Activated CD8-positive, alpha-beta memory T cell treated with anti-CD3 and anti-CD28 coated beads for 4 hours (primary cell): ENCODE measurements at places on chromosomes 2 and 18.

DNA sequence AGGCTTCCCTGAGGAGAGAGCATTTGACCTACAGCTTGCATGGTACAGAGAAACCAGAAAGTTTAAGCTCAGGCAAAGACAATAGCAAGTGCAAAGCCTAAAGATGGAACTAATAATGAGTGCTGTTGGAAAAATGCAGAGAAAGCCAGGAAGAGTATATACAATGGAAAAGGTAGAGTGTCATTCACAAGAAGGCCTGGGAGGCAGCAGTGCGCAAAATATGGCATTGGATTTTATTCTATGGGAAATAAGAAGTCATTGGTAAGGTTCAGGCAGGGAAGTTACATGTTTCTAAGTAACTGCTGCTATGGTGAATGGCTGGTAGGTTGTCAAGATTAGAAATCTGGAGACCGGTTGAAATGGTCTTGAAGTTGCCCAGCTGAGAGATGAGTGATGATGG lies 2167.3 kb upstream of the CELF4 start:
- no peak for DNase-seq

GRCh38 chr2:42054714-42055430 lies 7.1 kb downstream of the PKDCC start:
- no peak for DNase-seq

DNA sequence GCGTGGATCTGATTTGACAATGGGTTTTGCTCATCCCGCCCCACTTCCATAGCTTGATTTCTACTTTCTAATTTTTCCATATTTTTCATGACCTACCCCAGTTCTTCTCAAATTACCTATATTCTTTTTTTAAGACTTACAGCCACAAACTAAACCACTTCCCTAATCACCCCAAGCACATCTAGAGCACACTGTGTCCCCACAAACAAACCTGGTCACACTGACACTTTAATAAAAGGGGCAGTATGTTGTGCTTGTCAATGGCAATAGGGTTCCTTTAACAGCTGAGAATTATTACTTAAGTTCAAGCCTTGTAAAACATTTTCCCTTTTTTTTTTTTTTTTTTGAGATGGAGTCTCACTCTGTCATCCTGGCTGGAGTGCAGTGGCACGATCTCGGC lies 47.1 kb downstream of the MREG start:
- no peak for DNase-seq

DNA sequence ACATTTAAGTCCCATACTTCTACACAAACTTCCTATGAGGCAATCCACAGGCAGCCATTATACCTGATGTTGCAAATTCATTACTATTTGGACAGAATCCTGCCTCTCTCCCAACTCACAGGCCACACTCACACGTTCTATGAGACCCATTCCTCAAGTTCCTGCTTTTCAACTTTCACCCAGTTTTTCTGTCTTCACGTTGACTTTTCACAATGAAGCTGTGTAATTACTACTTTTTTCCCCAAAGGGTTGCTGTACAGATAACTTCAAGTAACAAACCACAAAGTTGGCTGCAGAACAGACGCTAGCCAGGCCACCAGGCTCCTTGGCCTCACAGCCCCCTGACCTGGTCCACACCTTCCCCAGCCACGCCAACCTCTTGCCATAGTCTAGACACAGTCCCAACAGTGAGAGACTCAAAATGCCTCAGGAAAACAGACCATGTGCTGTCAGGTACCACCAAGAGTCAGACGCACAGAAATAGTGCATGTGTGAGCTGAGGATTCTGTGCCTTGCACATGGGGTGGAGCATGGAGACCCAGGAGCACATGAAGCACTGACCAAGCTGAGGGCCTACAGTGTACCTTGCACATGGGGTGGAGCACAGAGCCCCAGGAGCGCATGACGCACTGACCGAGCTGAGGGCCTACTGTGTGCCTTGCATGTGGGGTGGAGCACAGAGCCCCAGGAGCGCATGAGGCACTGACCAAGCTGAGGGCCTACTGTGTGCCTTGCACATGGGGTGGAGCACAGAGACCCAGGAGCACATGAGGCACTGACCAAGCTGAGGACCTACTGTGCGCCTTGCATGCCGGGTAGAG lies 61.0 kb downstream of the EIPR1 start:
- DNase-seq = no peak

- no peak for DNase-seq
These were observed 197.9 kb upstream of the HDAC4 start for GRCh38 chr2:239598732-239599090.

GRCh38 chr2:216142540-216142939 lies 33.4 kb downstream of the XRCC5 start:
- DNase-seq = no peak

GRCh38 chr2:147456779-147457178 lies 388.1 kb upstream of the ACVR2A start:
- no peak for DNase-seq

- no peak for DNase-seq
These were observed 7.4 kb downstream of the AGXT start for GRCh38 chr2:240876035-240876474.

GRCh38 chr18:59848002-59848401 lies 51.8 kb upstream of the PMAIP1 start:
- DNase-seq = no peak

GRCh38 chr2:60104514-60105505 lies 448.6 kb downstream of the BCL11A start:
- no peak for DNase-seq

DNA sequence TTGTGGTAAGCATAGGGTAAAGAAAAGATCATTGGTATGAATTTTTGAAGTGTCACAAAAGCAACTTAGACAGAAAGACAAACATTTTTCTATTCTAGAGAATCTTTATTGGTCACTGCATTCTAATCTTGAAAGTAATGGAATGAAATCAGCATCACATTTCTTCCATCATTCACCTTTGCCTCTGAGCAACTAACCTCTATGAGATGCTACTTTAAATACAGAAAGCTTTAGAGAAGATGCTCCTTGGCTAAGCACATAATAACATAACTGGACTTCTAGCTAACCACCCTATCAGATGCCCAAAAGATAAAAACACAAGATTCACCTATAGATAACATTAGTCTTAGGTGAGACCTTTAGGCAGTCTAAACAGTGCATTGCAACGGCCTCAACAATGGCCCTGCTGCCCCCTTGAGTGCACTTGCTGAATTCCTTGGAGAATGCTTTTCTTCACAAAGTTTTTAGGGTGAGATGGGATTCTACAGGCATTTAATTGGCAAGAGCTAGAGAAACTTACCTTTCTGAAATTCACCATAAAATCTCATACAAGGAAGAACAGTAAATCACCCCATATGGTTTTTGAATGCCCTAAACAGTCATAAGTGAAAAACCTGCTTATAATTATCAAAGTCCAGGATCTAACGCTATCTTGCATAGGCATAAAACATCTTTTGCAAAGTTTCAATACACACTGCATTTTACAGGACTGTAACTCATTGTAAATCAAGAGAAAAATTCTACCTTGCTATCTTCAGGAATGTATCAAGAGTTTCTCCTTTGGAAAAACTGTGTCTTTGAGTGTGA lies 791.3 kb upstream of the CHAC2 start:
- DNase-seq = no peak

- no peak for DNase-seq
These were observed 57.3 kb downstream of the VIT start for GRCh38 chr2:36753706-36754221.
